Naive thymus-derived CD8-positive, alpha-beta T cell (primary cell): ENCODE measurements at places on chromosomes 11 and 22. TPM values are rescaled to one million over a fixed set of nuclear protein-coding genes. Genes with fewer than 3 reads are reported as not detected.

GRCh38 chr11:72070491-72070890, 9.9 kb downstream of the NUMA1 start:
- no peak for DNase-seq

GRCh38 chr22:35674335-35674734, 26.1 kb downstream of the APOL6 start:
- DNase-seq = no peak

- no peak for DNase-seq
Observed at GRCh38 chr11:16001044-16001568, 355.2 kb downstream of the SOX6 start.

DNA sequence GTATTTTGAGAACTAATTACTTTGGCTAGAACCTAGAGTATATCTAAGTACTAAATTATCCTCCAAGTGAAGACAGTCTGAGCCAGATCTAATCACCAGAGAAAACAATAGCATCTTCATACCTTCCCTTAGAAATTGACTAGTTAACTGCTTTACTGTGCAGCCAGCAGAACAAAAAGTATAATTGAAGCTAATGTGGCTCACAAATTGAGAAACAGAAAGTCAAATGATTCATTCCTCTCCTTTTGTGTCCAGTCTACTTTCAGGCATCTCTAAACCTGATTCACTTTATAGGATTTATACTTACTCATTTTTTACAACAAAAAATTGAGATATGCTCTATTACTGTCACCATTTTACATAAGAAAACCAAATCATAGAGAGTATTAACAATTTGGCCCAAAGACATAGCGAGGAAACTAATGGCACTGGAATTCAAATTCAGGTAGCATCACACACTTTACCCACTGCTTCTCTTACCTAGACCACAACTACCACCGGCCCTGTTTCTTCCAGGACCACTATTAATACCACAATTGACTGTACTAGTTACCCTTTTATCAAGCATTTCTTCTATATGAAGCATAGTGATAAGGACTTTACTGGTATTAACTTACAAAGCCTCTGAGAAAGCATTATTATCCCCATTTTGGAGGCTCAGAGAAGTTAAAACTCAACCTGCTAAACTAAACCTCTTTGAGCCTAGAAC, 1402.6 kb upstream of the TENM4 start:
- DNase-seq = no peak

GRCh38 chr11:73295241-73295995, 12.7 kb upstream of the ARHGEF17 start:
- peak; percentile 72 for DNase-seq

GRCh38 chr11:35182317-35182939, 43.5 kb downstream of the CD44 start:
- DNase-seq = no peak

DNA sequence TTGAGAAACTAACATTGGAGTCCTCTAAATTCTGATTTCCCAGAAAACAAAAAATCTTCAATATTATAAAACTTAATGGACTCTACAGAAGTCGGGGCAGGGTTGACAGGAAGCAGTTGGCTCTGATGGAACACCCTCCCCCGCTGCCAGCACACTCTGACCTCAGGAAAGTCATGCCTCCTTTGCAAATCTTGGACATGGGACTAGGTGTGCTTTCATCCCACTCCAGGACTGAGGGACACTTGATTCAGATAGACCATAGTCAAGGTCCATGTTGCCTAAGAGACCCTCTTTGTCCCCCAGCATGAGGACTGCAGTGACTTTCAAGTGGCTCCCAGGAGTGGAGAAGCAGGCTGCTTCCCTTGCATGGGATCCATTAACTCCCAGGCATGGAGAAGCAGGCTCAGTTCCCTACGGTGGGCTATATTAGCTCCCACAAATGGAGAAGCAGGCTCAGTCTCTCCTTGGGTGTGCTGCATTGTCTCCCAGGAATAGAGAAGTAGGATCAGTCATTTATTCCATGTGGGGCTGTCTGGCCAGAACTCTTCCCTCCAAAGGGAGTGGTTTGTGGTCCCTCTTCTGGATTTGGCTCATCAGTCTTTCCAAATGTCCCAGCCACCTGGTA, 38.3 kb downstream of the C22orf31 start:
- no peak for DNase-seq

- peak; percentile 38 for DNase-seq
Observed at GRCh38 chr22:43136255-43136654, 6.9 kb downstream of the MCAT start.

- DNase-seq = no peak
Observed at GRCh38 chr11:73715541-73715940, 45.3 kb downstream of the RAB6A start.

DNA sequence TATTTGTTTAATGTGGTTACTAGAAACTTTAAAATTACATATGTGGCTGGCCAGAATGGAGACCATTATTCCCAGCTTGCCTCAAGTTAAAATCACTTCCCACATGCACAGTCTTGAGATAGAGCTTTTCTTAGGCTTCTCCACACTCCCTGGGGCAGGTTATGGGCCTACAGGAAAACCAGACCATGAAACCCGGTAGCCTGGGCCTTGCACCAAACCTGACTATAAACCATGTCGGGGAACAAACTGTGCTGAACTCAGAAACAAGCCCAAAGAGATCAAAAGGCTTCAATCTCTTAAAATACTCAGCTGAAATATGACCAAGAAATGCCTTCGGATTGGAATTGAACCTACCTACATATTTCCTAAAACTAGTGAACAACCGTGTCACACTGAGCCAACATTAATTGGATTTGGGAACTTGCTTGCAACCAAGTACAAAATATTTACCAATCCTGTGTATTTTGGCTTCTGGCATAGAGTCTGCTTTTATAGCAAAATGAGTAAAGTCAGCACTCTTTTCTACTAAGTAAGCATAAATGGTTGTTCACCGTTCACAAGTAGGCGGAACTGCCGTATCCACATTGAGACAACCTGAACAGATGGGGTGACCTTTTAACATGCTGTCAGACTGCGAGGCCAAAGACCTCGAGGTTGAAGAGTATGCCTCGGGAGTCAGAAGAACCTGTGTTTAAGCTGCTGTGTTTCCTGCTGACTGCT, 199.5 kb downstream of the FAM76B start:
- DNase-seq = no peak

DNA sequence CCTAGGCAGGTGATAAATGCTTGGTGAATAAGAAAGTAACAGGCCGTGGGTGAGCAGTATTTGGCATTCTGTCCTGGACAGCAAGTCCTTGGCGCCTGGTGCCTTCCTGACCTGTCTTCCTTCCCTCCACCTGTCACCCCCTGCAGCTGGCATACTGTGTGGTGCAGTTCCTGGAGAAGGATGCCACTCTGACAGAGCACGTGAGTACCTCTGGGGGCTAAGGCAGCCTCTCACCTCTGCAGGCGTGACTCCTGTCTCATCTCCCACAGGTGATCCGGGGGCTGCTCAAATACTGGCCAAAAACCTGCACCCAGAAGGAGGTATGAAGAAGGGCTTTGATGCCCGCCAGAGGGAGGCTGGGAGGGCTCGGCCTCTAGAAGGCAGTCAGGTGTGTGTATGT, 4.4 kb downstream of the GPHA2 start:
- no peak for DNase-seq

GRCh38 chr11:34643846-34644245, 23.0 kb downstream of the EHF start:
- no peak for DNase-seq

DNA sequence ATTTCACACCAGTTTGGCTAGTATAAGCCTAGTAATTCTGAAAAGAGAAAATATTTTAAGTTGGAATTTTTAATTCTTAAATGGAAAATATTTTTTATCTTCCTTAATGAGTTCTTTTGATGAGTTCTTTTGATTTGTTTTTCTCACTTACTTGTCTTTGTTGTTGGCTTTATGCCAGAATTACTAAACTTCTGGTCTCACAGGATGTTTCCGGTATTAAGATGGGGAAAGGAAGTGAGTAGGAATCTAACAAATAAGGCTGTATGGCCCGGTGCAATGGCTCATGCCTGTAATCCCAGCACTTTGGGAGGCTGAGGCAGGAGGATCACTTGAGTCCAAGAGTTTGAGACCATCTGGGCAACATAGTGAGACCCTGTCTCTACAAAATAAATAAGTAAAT, 106.4 kb downstream of the ARHGAP42 start:
- DNase-seq = no peak

- DNase-seq = no peak
Observed at GRCh38 chr11:96074551-96075310, 150.8 kb upstream of the MTMR2 start.

DNA sequence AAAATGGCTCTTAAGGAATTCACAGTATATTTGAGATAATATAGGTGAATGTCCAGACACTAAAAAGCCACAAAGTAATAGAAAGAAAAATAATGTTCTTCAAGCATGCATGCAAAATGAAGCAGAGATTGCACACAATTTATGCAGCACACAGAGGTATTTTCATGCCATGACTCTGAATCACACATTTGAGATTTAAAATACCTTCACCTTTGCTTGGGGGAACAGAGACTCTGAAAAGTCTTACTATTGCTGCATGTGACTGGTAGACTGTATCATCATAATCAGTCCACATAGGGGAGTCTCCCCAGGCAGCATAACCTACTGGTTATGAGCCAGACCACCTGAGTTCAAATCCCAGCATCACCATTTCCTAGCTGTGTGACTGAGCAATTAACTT, 96.2 kb downstream of the RCN1 start:
- DNase-seq = no peak

GRCh38 chr11:119856681-119857485, 127.9 kb upstream of the NECTIN1 start:
- DNase-seq = no peak

DNA sequence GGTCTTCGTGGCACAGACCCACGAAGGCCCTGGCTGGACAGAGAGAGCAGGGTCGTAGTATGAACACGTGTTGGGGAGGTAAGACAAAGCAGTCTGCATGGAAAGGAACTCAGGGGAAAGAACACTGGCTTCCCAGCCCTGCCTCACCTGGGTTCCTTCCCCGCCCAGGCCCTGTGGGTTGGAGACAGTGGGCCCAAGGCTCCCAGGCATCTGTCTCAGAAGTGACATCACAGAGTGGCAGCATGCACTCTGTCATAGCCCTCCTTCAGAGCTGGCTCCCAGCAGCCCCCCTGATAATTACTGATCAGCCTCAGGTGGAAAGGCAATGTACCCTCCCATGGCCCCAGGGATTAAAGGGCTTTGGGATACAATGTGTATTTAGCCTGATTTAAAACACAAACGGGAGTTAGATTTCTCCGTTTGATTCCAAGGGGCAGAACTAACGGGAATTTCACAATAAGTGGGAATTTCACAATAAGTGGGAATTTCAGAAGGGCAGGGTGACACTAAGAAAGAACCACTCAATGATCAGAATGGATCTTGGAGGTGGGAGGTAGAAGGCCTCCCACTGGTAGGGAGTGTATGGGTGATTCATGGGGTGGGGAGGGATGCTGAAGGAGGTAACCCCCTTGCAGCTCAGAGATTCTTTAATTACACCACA, 65.1 kb downstream of the SLC22A12 start:
- DNase-seq = no peak

GRCh38 chr22:28051787-28052356, 132.8 kb upstream of the PITPNB start:
- DNase-seq = peak; percentile 19

DNA sequence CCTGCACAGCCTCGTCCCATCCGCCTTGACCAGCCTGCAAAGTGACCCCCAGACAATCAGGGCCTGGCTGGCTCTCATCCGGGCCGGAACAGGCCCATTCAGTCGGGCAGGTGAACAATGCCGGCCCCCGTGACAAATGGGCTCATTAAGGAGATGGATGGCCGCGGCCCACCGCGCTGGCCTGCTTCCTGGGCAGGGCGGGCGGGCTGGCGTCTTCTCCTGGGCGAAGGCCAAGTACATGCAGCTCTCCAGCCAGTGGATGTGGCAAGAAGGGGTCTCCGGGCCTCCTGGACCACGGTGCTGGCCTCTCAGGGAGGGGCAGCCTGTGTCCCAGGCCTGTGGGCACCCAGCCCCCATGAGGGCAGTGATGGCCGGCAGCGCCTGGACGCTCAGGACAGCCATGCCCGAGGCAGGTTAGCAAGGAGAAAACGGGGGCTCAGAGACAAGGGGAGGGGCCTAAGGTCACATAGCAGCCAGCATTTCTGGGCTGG, 1022.8 kb downstream of the BRD1 start:
- DNase-seq = no peak

GRCh38 chr11:15590132-15590531, 475.4 kb downstream of the INSC start:
- DNase-seq = no peak

DNA sequence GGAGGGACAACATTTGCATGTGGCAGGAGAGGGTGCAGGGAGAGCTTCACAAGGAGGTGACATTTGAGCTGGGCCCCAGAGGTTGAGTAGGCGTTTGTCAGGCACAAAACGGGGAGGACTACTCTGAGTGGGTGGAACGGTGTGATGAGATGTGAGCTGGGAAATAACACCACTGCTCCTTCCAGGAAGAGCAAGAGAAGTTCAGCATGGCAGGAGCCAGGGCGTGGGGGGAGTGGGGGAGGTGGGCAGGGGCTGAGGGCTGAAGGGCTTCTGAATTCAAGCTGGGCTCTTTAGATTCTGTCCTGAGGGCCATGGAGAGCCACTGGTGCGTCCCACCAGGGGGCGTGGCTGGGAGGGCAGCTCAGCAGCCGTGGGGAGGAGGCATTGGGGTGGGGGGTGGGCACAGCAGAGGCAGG, 54.2 kb downstream of the OTOG start:
- no peak for DNase-seq

- DNase-seq = no peak
Observed at GRCh38 chr11:20008190-20008870, 151.9 kb downstream of the DBX1 start.

- no peak for DNase-seq
Observed at GRCh38 chr11:110587972-110588371, 124.3 kb downstream of the ARHGAP20 start.

DNA sequence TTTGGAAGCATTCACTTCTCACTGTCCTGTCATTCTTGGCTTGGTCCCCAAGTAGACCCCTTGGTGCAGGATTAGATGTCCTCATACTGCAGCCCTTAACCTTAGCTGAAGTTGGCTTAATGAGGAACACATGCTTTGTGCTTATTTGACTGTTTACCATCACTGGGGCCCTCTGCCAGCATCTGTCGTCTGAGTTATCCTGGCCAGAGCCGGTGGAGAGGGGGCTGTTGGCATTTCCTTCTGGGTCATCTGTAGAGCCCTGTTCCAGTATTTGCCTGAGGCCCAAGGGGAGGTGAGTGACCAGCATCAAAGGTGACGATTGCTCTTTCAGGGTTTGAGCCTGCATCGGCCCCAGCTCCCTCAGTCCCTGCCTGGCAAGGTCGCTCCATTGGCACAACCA, 126.4 kb upstream of the RASSF10 start:
- DNase-seq = no peak

DNA sequence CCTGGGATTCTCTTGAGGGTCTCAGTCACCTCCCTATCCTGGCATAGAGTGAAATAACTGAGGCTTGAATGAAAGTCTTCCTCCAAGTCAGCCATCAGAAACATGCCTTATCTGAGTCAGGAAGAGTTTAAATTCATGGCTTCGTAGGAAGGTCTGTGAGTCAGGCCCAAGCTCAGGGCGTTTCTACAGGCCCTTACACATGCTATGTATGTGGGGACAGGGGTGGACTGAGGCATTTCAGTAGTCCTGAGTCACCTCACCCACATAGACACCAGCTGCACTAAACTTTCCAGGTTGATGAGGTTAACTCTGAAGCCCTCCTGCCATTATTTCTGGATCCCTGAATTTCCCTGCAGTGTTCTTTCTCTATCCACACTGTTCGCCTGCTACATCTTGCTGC, 134.6 kb upstream of the RCN1 start:
- DNase-seq = no peak

DSCAML1 gene
- polyA plus RNA-seq = 0.15 TPM

PRR33 gene
- polyA plus RNA-seq = 0.15 TPM

KCNA4 gene
- polyA plus RNA-seq = not detected

TSGA10IP gene
- not detected for polyA plus RNA-seq

MMP1 gene
- polyA plus RNA-seq = not detected

PACSIN2 gene
- 27.8 TPM for polyA plus RNA-seq

KRTAP5-7 gene
- not detected for polyA plus RNA-seq

OR52E8 gene
- polyA plus RNA-seq = not detected

B3GAT1 gene
- not detected for polyA plus RNA-seq
